Inflammatory macrophage (primary cell): ENCODE measurements at places on chromosomes 11 and 22.

DNA sequence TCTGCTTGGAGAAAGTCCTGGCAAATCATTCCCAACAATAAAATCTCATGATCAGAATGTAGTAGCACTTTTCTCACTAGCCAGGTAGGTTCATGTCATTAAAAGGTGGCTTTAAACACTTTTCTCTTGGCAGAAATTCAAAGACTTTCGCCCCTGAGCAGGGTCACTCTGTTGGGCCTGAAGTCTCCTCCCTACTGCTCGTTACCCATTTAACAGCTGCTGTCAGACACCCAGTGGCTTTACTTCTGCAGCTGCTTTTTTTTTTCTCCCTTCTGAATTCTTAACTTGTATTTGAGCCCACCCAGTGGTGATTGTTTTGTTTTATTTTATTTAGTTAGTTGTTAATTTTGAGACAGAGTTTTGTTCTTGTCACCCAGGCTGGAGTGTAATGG is 25.0 kb downstream of the ARHGAP8 start:
- DNase-seq = no peak

DNA sequence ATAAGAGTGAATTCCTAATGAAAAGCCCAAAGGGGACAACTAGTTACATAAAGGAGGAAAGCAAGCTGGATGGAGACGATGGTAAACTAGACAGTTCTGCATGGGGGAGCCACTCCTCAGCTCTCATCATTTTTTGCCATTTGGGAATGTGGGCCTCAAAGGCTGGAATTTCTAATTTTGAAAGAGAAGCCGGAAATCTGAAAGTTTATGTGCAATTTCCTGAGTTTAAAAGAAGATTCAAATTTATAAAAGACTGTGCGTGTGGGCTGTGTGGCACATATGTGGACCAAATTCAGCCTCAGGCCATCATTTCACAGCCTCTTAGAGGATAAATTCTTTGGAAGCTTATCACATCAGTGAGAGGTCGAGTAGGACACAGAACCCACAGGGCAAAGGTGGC is 18.3 kb upstream of the CRY2 start:
- no peak for DNase-seq

DNA sequence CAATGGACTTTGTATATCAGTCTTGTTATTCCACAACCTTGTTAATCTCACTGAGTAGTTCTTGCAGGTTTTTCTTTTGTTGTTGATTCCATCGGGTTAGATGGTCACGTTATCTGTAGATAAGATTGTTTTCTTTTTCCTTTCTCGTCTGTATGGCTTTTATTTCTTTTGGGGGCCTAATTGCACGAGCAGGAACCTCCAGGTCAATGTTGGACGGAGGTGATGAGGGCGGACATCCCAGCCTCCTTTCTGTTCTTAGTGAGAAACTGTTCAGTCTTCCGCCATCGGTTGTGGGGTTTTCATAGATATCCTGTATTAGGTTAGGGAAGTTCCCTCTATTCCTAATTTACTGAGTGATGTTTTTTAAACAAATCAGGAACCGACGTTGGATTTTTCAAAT is 4.8 kb upstream of the PRR33 start:
- no peak for DNase-seq

DNA sequence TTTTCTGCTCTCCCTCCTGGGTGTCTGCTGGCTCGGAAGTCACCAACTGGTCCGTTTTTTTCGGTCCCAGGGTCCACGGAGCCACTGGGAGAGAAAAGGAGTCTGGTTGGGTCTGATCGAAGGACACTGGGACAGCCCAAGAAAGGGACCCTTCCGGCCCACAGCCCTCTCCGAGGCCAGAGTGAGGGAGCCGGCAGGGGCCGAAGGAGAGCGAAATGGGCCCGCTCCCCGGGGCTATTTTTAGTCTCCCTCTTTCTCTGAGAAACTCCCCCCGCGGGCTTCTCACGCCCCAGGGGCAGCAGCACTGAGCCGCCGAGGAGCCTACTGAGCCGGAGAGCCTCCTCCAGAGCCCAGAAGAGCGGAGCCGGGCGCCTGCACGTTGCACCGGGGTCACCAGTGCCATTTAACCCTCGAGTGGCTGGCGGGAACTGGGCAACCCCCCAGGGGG is 1.9 kb downstream of the ESAM start:
- DNase-seq = no peak

GRCh38 chr22:40922484-40923303 is 28.5 kb upstream of the RBX1 start:
- peak; percentile 67 for DNase-seq

- DNase-seq = no peak
These were observed 26.6 kb downstream of the RAB30 start for GRCh38 chr11:83044958-83045712.

DNA sequence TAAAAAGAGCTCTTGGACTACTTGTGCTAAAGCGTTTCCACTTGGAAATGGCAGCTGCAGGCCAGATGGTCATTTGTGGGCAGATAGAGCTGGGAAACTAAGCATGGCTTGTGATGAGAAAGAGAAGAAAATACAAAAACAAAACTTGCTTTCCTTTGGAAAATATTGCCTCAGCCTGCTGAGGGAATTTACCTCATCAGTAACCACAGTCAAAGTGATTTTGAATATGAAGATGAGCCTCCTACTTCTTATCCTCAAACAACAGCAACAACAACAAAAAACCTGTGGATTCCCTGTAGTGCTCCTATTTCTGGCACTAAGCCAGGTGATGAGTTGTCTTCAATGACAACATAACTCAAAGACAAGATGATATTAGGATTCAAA is 62.7 kb upstream of the FIBIN start:
- DNase-seq = no peak

GRCh38 chr22:17775781-17776465 is 1.7 kb upstream of the BID start:
- DNase-seq = no peak

- DNase-seq = peak; percentile 57
These were observed 3.8 kb downstream of the APOL3 start for GRCh38 chr22:36156515-36157419.

GRCh38 chr11:27440090-27440489 is 32.5 kb downstream of the LGR4 start:
- DNase-seq = no peak

- DNase-seq = no peak
These were observed 10.7 kb upstream of the SIPA1 start for GRCh38 chr11:65627202-65627601.

DNA sequence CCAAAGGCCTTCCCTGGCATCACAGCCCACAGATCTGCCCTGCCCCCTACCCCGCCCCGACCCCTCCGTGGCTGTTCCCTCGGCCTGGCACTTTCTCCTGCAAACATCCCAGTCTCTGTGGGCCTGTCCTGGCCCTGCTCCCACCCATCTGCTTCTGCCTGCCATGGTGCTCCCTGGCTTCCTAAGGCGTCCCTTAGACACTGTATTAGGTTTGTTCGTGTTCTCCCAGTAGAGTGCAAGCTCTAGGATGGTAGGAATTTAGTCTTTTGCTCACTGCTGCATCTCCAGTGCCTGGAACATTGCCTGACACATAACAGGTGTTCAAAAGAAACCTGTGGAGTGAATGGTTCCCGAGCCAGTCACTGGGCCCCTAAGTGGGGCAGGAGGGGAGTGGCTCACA is 69.6 kb upstream of the PITPNB start:
- no peak for DNase-seq

DNA sequence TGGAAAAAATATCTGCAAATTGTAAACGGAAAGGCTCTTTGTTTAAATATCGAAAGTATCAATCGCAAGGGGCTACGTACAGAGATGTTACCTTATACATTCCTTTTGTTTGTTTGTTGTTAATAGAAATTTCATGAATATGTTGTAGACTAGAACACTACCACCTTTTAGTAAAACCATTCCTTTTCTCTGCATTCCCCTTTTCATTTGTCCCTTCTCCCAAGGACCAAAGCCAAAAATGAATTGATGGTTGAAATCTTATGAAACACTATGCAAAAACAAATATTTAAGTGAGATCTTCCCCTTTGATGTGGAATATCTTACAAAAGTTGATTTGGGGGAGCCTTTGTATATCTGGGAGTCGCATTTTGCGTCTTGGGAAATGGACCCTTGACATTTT is 2.1 kb downstream of the SLC17A6 start:
- no peak for DNase-seq

- DNase-seq = no peak
These were observed 110.4 kb upstream of the TOP3B start for GRCh38 chr22:22092974-22093373.
